ENCODE measurements at places on chromosomes 13 and 19.

GRCh38 chr13:66926200-66926850, 303.8 kb downstream of the PCDH9 start:
- no peak for DNase-seq

DNA sequence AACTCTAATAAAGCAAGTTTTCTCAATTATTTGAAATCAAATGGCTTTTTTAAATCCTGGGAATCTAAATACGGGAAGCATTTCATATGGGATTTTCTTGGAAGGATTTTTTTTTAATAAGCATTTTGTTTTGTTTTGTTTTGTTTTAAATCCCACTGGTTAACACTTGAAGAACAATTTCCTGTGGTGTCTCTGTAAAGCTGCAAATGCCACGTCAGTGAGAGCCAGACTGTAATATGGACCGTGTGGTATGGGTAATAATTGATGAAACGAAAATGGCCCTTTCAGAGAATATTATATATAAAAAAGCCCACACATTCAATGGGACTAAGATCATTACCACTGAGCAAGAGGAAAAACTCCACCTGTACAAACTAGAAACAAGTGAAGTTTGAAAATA, 33.9 kb upstream of the MIR17HG start:
- DNase-seq: no peak

GRCh38 chr13:44342741-44343140, 30.9 kb upstream of the SERP2 start:
- no peak for DNase-seq

- no peak for DNase-seq
Measured at GRCh38 chr13:33454844-33455705, 169.5 kb upstream of the STARD13 start.

DNA sequence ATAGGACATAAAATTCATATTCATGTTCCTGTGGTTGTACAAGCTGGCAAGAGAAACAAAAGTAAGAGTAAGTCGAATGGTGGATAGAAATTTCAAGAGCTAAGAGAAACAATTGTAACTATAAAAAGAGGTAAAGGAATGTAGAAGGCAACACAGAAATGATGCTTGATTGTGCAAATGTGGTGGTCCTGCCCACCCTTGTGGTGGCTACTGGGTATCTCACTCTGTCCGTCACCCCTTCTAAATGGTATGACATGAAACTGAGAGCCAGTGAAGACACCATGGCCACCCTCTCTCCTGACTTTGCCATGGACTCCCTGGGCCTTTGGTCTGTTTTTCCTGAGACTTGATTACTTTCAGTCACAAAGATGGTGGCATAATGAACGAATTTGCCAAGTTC, 925.9 kb upstream of the SLITRK6 start:
- no peak for DNase-seq

DNA sequence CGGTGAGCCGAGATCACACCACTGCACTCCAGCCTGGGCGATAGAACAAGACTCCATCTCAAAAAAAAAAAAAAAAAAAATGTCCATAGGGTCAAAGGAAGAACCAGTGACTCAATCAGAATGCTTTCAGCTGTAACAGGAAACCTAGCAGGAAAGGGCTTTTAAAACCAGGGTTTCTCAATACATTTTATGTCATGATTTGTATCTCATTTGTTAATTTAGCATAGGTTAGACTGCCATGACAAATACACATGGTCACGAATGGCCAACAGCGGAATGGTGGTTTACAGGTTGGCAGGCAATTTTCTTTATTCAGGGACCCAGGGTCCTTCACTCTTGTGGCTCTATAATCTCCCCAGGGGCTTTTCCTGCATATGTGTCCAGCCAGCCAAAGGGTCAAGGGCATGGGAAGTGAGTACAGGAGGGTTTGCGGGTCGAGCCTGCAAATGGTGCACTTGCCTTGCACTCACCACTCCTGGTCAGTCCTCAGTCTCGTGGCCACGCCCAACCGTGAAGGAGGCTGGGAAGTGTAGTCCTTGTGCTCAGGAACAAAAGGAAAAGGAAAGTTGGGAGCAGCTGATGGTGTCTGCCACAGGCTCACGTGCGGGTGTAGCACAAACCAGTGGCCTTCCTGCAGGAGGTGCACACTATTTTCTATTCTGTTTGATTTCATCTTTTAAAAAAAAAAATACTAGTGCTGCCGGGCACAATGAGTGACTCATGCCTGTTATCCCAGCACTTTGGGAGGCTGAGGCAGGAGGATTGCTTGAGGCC, 14.8 kb downstream of the DHX34 start:
- DNase-seq: peak; percentile 51

- DNase-seq: no peak
Measured at GRCh38 chr19:13764821-13765394, 586 bp downstream of the MRI1 start.

DNA sequence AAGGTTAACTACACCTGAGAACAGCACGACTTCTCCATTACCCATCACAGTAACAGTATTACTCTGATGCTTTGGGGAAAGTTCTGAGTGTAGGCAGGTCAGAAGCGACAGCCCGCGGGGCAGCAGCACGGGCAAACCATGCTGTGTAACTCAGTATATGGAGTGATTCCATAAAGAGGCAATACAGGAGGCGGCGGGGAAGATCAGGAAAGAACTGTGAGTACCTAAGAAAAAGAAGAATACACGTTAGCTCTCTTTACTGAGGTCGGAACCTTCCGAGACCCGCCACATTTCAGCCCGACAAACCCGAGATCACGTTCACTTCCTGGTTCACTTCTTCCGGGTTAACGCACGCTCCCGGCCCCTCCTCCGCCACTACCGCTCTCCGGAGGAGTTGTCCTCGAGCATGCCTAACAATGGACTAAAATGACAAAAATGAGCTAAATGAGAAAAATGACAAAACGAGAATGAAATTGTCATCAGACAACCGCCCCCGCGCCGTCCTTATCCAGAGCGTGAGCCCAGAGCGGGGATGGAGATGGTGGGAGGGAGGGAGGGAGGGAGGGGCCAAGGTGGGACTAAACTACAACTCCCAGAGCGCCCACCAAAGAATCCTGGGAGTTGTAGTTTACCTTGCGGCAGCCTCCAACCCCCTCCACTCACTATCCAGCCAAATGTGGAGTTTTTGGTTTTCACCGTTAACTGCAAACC, at the start of gene MTRF1:
Gene MTRF1 (minus strand): TSS at position 316 of the 711 bp plus-strand sequence. CDS start 2,669 bp downstream, outside the sequence.
- DNase-seq: peak; percentile 72

DNA sequence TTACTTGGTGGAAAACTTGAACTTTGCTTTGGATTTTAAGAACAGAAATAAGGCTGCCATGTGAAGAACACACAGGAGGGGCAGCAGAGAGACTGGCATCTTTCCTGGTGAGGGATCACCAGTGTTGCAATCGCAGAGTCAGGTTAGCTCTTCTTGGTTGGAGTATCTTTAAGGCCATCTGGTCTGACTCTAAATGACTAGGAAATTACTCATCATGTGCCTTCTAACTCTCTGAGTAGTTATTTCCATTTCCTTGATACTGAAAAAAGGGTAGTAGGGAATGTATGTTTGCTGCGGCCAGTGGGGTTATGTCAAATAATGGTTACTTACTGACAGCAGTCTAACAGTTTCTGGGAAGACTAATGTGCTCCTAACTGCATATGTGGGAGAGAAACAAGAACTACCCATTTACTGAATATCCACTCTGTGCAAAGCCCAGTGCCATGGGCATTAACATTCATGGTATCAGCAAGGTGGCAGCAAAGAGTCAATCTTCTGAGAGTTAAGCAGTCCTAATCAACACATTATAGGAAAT, 122.1 kb downstream of the COG6 start:
- DNase-seq: no peak

DNA sequence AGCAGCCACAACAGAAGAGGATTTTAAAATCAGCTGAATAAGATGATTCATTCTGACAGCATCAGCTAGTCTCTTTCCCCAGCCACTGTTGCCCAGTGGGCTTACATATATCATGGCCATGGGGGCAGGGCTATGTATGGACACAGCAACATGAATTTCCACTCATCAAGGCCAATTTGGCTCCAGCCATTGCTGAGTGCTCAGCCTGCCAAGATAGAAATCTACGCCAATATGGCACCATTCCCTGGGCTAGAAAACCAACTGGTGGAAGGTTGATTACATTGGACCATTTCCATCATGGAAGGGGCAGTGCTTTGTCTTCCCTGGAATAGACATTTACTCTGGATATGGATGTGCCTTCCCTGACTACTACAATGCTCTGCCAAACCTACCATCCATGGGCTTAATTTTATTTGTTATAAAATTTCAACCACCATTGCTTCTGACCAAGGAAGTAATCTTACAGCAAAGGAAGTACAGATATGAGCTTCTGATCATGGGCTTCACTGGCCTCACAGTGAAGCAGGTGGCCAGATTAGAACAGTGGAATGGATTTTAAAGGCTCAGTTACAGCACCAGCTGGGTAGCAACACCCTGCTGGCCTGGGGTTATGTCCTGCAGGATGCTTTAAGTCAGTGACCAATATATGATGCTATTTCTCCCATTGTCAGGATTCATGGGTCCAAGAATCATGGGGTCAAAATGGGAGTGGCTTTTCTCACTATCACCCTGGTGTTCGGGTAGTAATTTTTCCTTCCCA, 9.8 kb upstream of the ALOX5AP start:
- DNase-seq: no peak

DNA sequence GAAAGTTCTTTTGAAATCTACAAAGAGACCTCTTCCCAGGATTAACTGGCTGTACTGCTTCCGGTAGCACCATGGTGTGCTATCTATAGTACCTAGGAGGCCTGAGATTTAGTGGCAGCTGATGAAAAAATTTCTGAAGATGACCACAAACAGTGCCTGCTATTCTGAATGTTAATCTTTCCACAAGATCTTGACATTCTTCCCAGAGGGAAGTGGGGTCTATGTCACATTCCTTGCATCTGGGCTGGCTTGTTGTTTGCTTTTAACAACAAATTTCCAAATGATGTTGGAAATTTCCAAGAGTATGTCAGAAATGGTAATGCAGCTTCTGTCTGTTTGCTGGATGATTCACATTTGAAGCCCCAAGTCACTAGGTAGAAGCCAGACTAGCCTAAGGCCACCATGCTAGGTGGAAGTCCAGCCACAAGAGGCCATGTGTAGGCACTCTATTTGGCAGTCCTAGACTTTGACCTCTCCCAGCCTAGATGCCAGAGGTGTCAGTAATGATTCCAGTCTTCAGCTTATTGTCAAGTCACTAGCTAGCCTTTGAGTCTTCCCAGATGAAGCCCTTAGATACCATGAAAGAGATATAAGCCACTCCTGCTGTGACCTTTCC, 22.1 kb downstream of the SPART start:
- DNase-seq: no peak

Measured in GF-D8 (cell line).